ENCODE measurements at places on chromosomes 12 and 14. TPM values are rescaled to one million over a fixed set of nuclear protein-coding genes. Genes with fewer than 3 reads are reported as not detected.

AICDA gene
- not detected for total RNA-seq

GARIN6 gene
- not detected for total RNA-seq

IRAK3 gene
- total RNA-seq = 9.5 TPM

HCAR3 gene
- not detected for total RNA-seq

ZBTB42 gene
- 5.4 TPM for total RNA-seq

TSHR gene
- not detected for total RNA-seq

C12orf54 gene
- total RNA-seq = not detected

PHC1 gene
- 6.5 TPM for total RNA-seq

POTEG gene
- total RNA-seq = not detected

NOP9 gene
- 23.0 TPM for total RNA-seq

VPS33A gene
- total RNA-seq = 15.4 TPM

MYH6 gene
- not detected for total RNA-seq

KCNK10 gene
- total RNA-seq = not detected

DNA sequence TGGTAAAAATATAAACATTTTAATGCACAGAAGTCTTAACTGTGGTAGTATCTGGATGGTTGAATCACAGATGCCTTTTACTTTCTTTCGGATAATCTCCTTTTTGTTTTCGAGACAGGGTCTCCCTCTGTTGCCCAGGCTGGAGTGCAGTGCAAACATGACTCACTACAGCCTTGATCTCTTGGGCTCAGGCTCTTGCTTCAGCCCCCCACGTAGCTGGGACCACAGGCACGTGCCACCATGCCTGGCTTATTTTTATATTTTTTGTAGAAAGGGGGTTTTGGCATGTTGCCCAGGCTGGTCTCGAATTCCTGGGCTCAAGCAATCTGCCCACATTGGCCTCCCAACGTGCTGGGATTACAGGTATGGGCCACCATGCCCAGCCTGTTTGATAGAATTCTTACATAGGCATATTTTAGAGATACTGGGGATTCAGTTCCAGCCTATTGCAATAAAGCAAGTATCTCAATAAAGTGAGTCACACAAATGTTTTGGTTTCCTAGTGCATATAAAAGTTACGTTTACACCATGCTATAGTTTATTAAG, 99.2 kb downstream of the SNAPC1 start:
- no peak for DNase-seq

DNA sequence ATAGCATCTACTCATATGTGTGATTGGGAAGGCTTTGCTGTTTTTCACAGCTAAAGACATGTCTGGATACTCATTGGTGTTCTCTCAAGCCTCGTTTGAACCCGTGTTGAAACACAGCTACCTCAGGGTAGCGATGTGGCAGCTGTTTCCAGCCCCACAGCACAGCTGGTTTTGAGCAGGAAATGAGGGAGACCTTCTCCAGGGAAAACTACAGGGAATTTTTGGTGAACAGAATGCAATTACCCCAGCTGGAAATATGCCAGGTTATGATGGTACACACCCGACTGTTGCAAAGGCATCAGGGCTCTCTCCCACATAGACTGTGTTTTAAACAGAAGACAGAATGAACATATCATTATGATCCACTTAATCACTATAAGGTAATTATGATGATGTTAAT, 828.9 kb downstream of the VRK1 start:
- no peak for DNase-seq

DNA sequence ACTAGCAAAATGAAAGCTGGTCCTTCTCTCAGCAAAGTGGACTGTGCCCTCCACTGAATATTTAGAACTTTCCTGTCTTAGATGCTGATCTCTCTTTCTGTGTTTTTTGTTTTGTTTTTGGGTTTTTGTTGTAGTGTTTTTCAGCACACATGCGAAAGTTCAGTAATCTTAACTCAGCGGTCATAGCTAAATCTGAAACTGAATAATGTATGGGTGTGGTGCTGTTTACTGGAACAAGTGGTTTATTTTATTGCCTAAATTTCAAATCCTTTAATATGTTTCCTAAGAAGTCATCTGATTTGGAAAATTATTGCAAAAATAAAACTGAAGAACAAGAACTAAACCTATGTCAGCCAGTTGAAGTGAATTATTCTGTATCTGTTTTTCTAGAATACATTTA, 116.0 kb upstream of the LRIG3 start:
- DNase-seq = no peak

GRCh38 chr12:52313926-52314325, 7.3 kb downstream of the KRT83 start:
- no peak for DNase-seq

- no peak for DNase-seq
Measured at GRCh38 chr12:64054079-64054520, 168.0 kb downstream of the KICS2 start.

- no peak for DNase-seq
Measured at GRCh38 chr14:64906022-64906421, 8.2 kb upstream of the CHURC1 start.

DNA sequence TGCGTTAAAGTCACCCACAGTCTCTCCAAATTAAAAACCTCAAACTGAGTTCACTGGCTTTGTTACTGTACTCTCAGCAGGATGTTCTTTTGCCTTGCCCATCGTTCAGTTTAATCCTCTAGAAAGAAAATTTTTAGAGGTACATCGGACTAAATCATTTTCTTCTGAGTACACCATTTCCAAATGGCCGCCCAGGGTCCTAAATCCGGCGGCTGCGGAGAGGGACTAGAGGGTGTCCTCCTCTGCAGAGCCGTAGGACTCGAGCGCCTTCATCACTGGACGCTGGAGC, 1.4 kb downstream of the LIN7A start:
- no peak for DNase-seq

DNA sequence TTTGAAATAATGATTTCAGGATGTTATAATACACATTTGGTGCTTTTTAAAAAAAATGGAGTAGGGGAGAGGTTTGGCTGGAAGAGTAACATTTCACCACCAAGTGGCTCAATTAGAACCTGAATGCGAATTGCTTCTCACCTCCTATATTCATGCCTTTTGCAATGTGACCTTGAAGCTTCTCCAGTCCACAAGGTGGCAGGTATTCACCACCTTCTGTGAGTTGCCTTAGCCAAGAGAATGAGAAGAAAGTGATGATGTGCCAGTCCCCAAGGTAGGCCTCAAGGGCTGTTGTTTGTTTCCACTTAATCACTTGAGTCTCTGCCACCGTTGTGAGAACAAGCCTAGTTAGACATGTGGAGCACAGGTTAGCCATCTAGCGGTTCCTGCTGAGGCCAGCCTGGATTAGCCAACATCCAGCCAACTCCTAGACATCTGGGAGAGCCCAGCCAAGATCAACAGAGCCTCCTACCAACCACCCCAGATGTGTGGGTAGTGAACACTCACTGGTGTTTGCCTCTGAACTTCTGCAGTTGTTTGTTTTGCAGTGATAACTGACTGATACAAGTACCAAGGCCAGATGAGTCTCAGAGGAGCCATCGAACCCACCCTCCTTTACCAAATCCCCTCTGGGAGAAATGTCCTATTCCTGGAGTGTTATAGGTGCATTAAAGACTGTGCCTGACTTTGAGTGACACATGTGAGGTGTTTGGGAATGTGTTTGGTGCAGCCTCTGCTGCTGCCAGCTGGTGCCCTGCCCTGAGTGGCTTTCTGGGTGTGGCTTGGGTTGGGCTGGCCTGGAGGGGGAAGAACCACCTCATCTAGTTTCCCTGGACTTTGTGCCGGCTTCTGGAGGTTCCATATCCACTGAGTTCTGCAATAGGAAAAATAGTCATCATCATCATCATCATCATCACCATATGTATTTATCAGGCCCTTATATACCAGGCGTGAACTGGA, 132.5 kb upstream of the RFLNA start:
- no peak for DNase-seq

GRCh38 chr12:121175383-121176119, 34.4 kb upstream of the P2RX4 start:
- DNase-seq = no peak

- no peak for DNase-seq
Measured at GRCh38 chr12:120847814-120848213, 56.3 kb downstream of the SPPL3 start.

DNA sequence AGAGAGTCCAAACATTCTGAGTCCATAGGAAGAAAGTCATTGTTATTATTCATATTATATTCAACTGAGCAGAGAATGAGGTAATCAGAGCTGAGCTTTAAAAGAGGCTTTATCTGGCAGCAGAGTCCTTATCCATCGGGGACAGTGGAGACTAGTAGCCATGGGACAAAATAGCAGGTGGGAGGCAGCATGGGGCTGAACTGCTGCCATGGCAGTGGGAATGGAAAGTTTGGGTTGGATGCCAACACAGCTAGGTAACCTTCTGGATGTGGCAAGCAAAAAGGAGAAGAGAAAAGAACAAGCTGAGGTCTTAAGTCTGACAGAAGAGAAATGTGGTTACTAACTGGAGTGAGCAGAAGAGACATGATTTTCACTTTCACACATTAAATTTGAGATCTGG, 71.0 kb upstream of the CDKN3 start:
- no peak for DNase-seq

GRCh38 chr12:103178366-103179080, 221.0 kb downstream of the ASCL1 start:
- DNase-seq = no peak

DNA sequence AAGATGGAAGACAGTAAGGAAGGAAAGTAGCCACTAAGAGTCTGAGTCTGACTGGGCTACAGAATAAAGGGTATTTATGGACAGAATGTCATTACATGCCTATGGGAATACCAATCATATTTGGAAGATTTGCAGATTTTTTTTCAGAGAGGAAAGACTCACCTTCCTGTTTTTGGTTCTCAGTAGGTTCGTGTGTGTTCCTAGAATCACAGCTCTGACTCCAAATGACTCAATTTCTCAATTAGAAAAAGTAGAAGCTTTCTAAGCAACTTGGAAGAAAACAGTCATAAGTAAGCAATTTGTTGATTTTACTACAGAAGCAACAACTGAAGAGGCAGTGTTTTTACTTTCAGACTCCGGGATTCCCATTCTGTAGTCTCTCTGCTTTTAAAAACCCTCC, 15.4 kb upstream of the PAPLN start:
- no peak for DNase-seq

- peak; percentile 91 for DNase-seq
Measured at GRCh38 chr12:131229426-131230339, 276.0 kb downstream of the ADGRD1 start.

DNA sequence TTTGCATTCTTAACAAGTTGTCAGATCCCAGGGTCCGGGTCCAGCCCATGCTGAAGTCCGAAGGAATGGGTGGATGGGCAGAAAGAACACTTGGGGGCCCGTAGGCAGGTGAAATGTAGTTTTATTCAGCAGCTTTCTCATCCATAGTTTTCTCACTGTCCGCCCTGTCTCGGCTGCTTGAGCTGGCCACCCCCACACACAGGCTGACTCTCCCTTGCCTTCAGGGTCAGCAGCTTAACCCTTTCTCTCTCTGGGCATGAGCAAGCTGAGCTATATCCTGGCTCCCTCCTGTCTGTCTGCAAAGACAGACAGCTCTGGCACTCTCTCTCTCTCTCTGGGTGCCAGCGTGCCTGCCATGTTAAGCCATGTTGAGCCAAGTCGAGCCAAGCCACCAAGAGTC, 163.9 kb downstream of the PTCSC3 start:
- DNase-seq = no peak

DNA sequence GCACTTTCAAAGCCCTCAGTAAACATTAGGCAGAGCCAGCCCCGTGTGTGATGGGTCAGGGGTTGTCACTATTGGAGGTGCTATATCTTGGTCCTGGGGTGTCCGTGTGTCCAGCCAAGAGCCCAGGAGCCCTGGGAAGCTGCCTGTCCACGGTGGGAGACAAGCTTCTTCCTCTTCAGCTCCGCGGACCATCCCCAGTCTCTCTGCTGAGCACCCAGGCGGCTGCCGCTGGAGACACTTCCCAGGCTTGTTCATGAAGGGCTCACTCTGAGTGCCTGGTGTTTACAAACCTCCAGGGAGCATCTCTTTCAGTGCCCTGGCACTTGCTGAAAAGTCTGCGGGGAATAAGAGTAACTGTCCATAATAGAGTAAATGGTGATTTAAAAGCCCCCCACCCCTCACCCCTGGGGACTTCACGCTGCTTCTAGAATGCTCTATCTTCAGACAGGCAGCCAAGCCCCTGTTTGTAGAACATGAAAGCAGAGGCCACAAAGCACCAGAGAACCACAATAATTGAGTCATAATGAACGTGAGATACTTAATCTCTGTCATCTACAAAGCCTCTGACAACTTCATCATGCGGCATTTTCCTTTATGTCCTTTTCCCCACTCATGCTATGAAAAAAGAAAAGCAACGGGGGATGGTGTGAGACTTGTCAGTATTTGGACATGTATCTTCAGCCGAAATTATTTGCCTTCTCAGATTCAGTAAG, 178.6 kb downstream of the TMEM132C start:
- no peak for DNase-seq

DNA sequence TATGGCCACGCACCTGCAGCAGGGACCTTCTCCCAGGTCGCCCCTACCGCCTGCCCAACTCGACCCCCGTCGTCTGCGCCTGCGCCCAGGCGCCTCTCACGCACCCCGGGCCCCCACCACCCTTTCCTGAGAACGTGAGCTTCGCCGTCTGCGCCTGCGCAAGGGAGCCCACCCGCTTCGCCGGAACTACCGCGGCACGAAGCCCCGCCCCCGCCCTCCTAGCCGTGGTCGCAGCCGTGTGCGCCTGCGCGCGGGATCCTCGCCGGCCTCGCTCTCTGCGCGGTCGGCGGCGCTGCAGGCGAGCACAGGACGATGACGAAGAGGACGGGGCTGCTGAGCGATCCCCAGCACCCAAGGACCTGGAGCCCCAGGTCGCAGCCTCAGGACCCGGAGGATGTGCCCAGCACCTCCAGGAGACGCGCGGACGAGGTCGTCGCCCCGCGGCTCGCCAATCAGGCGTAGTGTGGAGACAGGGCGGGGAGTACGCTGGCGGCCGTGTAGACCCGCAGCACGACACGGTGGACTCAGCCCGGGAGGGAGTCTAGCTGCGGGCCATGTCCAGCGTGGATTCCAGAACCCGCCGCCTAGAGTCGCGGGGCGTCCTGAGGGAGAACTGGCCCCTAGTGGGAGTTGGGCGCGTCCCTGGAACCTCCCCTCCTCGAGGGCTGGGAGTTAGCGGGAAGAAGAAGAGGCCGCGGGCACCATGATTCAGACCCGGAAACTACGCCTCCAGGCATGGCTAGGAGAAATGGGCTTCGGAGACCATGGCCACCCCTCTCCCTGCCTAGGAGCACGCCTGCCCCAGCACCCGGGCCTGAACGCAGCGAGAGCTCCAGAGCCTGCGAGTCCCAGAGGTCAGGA, 1120.8 kb upstream of the TMEM132C start:
- DNase-seq = no peak

- no peak for DNase-seq
Measured at GRCh38 chr14:38410442-38410841, 154.5 kb upstream of the CLEC14A start.

DNA sequence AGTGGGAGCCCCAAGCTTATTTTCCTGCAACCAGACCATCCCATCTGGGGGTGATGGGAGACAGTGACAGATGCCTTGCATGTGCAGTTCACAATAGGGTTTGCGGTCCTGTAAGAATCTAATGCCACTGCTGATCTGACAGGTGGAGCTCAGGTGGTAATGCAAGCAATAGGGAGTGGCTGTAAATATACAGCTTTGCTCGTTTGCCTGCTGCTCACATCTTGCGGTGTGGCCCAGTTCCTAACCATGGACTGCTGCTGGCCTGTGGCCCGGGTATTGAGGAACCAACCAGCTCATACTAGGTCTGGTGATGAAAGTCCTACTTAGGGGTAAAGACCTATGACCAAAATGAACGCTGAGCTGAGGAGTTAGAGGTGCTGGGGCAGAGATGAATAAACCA, 36.1 kb upstream of the CCDC88C start:
- DNase-seq = no peak
